Lung (tissue), 17 donors: ENCODE measurements at places on chromosomes 6 and 20. TPM values are rescaled to one million over a fixed set of nuclear protein-coding genes. Genes with fewer than 3 reads are reported as not detected.

Gene DEFB121
- polyA plus RNA-seq, result not detected

Gene RRAGD
- 16.4 TPM for polyA plus RNA-seq

Gene KCNS1
- 0.51 TPM for polyA plus RNA-seq

Gene TMC2
- polyA plus RNA-seq, result 0.15 TPM

Gene TRIM15
- 0.06 TPM for polyA plus RNA-seq

Gene RBPJL
- not detected for polyA plus RNA-seq

Gene CD93
- 17.9 TPM for polyA plus RNA-seq

Gene PTPRT
- polyA plus RNA-seq, result 0.37 TPM

Gene LY6G6D
- not detected for polyA plus RNA-seq

Gene SPATS1
- polyA plus RNA-seq, result 1.3 TPM
